ENCODE measurements at places on chromosomes 13 and 19.
A peak's percentile ranks its signal among the peaks of the same experiment; 100 is the strongest.

DNA sequence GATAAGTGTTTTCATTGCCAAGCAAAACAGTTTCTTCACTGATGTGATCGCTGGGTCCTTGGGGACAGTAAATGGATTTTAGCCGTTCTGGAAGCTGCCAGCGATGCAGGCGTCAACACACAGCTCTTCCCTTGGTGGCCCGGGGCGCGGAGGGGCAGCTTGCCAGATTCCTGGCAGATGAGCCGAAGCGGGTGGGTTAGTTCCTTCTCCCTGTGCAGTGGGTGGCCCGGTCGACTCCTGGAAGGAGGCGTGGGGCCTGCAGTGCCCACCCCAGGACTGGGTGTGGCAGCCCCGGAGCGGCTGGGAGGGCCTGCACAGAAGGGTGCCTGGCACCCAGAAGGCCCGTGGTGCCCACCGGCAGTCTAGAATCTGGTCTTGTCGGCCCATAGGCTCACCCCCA is 69.0 kb downstream of the KDM4B start:
- no peak for DNase-seq

DNA sequence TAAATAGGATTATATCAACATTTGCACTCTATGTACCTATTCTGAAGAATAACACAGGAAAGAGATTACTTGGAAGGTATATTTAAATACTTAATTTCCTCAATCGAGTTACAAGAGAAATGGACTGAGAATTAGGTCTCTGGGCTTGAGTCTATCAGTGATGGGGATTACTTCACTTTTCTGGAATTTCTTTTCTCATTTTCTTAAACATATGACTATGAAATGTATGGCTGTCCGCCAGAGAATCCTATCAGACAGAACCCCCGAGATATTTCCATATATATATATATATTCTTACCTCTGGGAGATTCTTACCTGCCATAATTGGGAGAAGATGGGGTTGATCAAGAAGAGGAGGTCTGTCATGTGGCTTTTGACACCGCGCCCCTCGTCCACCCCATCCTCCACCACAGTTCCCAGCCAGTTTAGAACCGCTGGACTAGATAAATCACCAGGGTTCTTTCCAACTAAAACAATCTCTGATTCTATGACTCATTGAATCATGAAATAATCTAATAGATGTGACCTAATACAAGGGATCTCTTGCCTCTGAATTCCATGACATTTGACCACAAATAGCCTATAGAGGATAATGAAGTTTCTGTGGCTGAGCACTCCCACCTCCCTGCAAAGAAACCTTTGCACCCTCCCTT is 231.3 kb downstream of the TBC1D4 start:
- DNase-seq = no peak

- peak; percentile 79 for DNase-seq
Observed at GRCh38 chr19:57103573-57104277, 16.1 kb upstream of the USP29 start.

- no peak for DNase-seq
Observed at GRCh38 chr19:48705431-48705830, 9.7 kb downstream of the FUT2 start.

- DNase-seq = no peak
Observed at GRCh38 chr13:41590122-41590521, 132.8 kb downstream of the RGCC start.

GRCh38 chr13:41588899-41589298 is 131.5 kb downstream of the RGCC start:
- DNase-seq = no peak

DNA sequence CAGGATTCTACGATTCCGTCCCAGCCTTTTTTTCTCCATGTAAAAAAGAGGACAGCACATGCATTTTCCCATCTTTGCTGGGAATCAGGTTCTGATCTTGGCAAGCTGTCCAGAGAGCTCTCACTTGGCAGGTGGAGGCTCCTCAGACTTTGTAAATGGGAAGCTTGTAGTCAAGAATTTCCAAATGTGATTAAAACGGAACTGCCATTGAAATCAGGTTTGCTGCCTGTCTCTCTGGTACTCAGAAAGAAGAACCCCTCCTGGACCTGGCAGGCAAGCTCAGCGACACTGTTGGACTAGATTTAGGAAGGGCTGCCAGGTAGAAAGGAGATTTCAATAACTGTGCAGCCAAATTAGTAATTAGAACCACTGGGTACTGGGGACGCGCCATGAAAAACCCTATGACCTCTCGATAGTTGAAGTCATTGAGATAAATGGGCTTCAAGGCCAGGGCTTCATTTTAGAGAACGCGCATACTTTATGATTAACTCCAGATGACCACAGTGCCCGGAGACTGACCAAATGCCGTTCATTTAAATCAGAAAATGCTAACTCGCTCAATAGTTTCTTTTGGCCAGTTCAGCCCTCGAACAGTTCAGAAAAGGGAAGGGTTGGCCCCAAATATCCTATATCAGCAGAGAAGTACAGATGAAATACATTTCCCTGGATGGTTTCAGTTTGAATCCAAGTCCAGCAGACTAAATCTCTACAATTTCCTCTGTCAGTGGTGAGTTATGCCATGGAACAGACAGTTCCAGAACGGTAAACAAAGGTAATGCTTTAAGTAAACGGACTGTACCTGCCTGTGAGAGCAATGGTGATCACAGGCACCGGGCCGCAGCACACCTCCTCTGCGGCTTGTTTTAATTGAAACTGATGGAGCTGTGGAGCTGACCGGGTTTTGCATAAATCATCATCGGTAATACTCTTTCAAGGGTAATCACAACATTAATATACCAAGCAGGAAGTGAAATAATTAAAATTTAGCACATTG is 517.4 kb downstream of the RFC3 start:
- no peak for DNase-seq

DNA sequence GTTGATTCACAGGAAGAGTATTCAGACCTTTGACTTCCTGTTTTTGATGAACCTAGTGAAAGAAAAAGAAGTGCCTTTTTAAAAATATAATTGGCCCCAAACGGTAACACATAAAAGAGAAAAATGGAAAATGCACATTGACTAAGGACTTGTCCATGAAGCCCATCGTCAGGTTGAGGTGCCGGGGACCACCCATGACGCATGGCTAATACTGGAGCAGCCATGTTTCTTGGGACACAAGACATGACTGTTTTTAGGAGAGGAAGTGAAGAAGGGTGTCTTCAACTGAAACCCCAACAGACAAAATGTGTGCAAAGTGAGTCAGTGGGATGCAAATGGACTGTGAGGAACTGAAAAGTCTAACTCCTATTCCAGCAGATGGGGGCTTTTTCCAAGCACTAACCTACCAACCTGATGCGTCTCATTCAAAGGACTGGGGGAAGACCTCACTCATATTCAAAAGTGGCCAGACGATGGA is 459.4 kb downstream of the FOXO1 start:
- no peak for DNase-seq

- DNase-seq = no peak
Observed at GRCh38 chr13:75299246-75299645, 182.7 kb downstream of the TBC1D4 start.

GRCh38 chr19:29679598-29680210 is 14.4 kb downstream of the PLEKHF1 start:
- no peak for DNase-seq

GRCh38 chr13:109465148-109465547 is 321.2 kb downstream of the IRS2 start:
- DNase-seq = no peak

DNA sequence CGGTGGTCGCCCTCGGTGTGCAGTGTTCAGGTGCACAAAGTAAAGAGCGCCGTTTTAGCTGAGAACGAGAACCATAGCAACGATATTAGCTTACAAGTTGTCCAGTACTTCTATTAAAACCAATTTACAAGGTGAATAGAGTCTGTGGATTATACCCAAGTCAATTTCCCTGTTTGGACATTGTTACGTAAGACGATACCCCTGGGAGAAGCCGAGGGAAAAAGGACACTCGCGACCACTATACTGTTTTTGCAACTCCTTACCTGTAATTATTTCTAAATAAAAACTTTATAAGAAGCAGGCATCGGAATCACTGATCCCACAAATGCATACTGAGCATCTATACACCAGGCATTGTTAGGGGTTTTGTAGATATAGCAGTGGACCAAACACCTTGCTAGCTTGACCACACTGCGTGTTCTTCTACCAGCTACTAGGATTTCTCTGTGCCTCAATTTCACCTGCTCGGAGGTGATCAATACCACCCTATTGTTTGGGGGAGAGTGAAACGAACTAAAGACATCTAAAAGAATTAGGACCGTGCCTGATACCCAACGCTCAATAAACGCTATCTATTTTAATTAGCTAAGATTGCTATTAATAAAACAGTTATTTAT is 488 bp upstream of the EEF2 start:
- no peak for DNase-seq

DNA sequence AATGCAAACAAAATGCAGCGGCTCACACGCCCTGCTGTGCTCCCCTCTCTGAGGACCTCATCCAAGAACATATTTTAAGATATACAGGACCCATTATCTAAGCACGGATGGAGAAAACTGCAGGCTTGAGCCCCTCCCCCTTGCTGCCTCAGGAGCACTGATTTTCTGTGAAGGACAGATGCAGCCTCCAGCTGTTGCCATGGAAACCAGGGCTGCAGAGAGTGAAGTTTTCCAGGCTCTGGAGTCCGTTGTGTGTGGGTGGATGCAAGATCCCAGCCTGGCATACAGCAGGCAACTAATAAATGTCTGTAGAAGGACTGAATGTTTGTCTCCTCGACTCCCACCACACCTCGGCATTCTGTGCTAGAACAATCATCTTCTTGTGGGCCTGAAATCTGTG is 105.6 kb upstream of the PEG3 start:
- peak; percentile 64 for DNase-seq

- no peak for DNase-seq
Observed at GRCh38 chr13:71378961-71379905, 487.8 kb downstream of the DACH1 start.

GRCh38 chr19:7706188-7706954 is 4.4 kb upstream of the FCER2 start:
- DNase-seq = no peak

DNA sequence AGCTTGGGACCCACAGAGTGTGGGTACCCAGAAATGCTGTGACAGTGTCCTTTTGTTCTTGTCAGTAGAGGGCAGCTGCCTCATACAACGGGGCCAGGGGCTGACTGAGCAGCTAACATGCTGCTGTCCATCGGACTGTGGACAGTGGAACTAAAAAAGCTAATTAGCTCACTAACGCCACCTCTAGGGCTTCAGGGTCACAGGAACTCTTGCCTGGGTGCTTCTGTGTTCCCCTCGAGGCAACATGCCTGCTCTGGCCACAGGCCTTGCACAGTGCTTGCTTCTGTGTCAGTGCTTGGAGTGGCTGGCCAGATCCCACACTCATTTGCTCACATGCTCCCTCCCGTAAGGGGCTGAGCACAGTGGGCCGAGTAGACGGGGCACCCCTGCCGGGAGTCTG is 377.0 kb downstream of the OLFM4 start:
- no peak for DNase-seq

DNA sequence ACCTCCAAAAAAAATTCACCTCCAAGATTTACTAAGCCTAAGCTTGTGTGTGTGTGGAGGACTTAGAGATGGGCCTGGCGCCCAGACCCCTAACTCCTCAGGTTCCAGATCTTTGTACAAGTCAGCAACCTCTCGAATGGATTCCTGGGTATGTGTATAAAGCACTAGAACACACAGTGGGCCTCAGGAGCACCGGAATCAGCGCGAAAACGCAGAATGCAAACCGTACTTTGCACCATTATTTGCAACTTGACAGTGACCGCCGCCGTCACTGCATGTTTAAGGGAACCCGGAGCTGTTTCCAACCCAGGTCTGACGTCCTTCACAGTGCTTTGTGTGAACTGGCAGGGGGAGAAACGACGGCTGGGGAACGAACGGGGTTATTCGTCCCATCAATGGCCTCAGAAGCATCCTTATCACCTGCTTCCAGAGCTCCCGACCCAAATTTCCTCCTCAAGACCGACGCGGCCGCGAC is 688 bp downstream of the ZNF606 start:
- DNase-seq = no peak

DNA sequence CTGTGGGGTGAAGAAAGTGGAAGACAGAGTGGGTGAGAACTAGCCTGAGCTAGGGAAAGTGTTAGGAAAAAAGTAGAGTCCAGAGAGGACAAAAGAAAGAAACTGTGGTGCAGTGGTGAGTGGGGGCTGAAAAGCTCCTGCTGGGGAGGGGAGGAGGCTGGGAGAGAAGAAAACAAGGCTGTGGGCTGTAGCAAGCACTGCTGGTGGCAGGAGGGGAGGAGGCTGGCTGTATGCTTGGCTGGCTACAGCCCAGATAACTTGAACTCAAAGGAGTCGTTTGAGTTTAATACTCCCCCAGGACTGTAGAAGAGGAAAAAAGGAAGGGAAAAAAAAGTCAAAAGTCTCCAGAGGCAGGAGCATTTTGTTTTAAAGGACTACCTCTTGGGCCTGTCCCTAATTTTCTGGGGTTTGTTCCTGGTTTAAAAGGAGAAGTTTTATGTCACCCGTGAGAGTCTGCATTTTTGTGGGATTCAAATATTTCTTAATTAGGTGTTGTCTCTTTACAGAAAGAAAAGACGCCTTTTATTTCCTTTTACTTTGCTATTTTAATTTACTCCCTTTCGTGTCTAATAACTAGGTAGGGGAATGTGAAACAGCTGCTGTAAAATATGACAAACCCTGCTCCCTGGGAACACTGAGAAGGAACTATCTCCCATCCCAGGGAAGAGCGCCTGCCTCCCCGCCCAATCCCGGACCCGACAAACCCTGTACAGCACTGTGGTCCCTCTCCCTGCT is 21.7 kb downstream of the ZIC5 start:
- DNase-seq = no peak

DNA sequence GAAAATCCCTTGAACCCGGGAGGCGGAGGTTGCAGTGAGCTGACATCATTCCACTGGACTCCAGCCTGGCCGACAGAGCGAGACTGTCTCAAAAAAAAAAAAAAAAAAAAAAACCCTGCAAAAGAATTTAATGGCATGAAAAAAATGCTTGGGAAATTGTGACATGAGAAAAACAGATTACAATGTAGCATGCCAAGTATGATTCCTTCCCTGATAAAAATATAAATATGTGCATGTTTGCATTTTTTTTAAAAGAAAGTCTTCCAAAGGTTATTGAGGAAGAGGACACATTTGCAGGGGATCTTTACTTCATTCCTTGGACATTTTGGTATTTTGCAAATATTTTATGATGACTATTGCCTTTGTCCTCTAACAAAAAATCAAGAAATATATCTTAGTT is 14.5 kb upstream of the ZBTB32 start:
- DNase-seq = no peak

DNA sequence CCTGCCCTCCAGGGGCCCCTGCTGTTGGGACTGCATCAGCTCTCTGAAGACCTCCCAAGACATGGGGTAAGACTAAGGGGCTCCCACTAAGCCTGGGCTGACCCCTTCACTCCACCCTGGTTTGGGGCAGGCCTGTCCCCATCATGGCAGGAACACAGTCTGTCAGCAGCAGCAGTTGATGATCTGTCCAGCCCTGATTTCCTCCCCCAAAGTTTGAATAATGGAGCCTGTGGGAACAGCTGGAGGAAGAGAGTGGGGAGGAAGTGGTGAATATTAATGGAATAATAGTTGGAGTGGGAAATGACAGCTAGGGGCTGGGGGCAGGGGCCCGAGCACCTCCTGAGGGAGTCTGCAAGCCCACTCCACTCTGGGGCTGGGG is 1.3 kb upstream of the B3GNT8 start:
- DNase-seq = no peak

- no peak for DNase-seq
Observed at GRCh38 chr13:114200399-114200911, 21.4 kb downstream of the CFAP97D2 start.
